ENCODE measurements at places on chromosomes 2 and 18.

DNA sequence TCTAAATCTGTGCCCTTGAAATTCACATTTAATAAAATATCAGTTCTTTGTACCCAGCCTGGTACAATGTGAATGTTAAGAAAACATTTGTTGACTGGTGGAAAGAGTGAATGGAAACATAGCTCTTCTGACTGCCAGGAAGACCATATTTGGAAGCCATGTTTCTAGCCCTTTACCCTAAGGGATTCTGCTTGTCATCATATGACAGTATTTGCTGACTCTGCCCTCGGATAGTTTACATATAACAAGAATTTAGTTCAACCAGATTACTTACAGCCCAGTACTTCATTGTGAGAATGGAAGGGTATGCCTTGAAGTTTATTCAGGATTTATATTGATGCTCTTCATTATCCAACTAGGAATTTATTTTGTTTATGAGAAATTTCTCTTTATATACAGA lies 13.8 kb upstream of the KCNS3 start:
- DNase-seq = no peak

DNA sequence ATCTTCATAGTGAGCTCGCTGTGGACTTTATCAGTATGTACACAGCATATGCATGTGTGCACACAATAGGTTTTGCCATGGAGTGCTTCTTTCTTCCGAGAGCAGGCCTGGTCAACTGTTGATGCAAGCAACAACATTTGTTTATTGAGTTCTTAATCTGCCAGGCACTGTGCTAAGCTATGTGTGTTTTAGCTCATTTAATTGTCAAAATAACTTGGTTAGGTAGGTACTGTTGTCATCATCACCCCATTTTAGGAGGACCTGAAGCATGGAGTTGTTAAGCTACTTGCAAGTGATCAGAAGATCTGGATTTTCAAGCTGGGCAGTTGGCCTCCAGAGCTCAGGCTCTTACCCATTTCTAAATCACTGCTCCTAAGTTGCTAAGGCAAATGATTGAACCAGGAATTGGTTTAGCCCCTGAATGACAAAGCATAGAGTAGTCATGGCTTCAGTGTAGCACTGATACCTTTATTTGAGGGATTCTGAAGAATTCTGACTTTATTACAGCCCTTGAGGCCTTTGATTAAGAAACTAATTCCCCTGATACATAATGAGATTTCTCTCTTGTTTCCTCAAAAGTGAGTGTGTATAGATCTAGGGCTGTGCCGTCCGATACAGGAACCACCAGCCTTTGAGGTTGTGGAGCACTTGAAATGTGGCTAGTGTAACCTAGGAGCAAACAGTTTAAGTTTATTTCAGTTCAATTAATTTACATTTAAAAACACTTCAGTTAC lies 132.9 kb downstream of the FMNL2 start:
- no peak for DNase-seq

- DNase-seq = no peak
Observed at GRCh38 chr2:15116830-15117229, 444.3 kb downstream of the NBAS start.

- DNase-seq = no peak
Observed at GRCh38 chr2:10588931-10589330, 100.8 kb downstream of the NOL10 start.

DNA sequence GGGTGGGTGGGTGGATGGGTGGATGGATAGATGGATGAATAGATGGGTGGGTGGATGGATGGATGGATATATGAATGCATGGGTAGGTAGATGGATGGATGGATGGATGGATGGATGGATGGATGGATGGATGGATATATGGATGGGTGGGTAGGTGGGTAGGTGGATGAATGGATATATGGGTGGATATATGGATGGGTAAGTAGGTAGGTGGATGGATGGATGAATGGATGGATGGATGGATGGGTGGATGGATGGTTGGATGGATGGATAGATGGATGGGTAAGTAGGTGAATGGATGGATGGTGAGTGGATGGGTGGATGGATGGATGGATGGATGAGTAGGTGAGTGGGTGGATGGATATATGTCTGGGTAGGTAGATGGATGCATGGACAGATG lies 36.1 kb downstream of the MCFD2 start:
- no peak for DNase-seq

- DNase-seq = no peak
Observed at GRCh38 chr18:49625021-49625691, 63.3 kb downstream of the LIPG start.

DNA sequence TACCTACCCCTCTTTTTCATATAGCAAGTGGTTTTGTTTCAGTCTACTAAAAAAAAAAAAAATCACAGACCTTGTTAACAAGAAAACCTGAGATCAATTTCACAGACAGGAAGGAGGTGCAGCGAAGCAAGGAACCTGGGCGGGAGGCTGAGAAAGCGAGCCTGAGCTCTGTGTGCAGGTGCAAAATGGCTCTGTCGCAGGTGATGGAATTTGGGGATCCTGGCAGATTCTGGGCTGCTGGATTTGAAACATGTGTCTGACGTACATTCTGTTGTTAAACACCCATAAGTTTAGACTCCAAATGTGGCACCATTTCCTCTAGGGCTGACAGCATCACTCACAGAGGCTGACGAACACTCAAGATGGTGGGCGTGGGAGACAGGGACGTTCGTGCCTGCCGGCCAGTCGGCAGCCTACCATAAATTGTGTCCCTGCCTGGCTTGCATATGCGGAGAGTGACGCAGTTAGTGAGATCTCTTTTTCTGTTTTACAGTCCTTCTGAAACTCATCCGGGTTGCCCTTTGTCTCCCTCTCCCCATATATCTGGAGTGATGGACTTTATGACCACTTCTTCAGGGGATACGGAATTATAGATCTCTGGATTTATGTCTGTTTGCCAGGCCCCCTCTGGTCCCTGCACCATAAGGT lies 8.8 kb upstream of the DDX1 start:
- DNase-seq = no peak

DNA sequence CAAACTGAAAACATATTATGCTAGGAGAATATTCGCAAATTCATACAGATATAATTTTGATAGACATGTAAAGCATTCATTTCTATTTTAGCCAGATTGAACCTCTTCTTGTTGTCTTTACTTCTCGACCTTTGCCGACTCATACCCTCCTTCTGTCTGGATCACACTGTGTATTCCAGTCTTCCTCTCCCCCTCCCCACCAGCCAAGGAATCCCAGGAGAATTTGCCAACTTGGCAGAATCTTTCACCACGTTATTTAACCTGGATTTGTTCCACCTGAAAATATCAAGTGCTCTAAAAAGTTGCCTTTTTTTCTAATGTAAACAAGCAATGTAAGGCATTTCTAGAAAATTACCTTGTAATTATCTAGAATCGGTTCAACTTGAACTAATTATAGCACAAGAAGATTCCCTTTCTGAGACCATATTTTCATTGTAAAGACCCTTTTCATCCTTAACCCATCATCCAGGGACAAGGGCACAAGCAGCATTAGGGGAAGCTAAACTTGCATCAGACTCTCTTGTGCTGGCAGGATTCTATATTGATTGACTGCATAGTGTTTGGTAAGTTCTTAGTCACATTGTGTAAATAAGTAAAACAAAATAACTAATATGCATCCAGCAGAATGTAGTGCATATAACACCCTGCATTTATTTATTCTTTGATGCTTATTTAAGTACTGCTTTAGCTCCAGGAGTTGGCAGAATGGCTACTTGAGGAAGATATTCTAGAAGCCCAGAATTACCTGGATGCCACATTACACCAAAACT lies 1328.7 kb upstream of the NXPH2 start:
- DNase-seq = no peak

DNA sequence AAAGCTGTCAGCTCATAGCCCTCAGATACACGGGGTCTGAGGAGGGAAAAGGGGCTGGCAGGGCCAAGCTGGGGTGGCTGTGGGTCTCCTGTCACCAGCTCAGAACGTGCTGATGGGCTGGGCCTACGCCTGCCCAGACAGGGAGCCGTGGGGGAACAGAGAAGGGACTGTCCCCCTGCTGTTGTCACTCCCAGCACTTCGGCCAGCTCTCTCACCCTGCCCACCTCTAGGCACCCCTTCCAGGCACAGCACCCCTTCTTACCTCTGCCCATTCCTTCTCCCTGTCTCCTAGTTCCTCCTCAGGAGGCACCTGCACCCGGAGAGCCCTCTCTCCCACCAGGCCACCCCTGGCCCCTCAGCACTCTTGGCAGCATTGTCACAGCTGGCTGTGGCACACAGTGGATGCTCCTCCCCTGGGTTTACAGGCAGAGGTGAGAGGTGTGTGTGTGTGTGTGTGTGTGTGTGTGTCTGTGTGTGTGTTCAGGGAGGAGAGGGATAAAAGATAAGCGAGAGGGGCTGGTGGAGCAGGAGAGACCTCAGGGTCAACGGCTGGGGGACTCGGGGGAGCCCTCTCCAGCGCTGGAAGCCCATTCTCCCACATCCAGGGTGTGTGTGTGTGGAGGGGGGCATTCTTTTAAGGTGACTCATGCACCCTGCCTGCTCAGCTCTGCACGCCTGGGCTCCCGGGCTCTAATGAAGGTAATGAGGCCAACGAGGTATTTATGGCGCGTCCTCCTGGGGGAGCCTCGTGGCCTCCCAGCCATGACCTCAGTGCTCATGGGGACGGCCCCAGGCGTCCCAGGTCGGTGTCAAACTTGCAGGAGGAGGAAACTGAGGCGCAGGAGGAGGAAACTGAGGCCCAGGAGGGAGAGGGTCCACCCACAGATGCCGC lies 66.1 kb upstream of the SMAD7 start:
- DNase-seq = peak; percentile 93

- DNase-seq = peak; percentile 63
Observed at GRCh38 chr2:198135481-198135934, 331.1 kb downstream of the PLCL1 start.

- no peak for DNase-seq
Observed at GRCh38 chr2:25201265-25201664, 32.9 kb upstream of the POMC start.

- DNase-seq = peak; percentile 14
Observed at GRCh38 chr2:3789256-3789655, 85.9 kb downstream of the DCDC2C start.

GRCh38 chr2:123495241-123495640 lies 529.8 kb upstream of the CNTNAP5 start:
- DNase-seq = no peak

- no peak for DNase-seq
Observed at GRCh38 chr2:101619191-101619591, 78.3 kb upstream of the MAP4K4 start.

GRCh38 chr18:33440060-33441043 lies at the start of gene CCDC178:
Gene CCDC178, minus strand, starts transcription at chr18:33440721. Its CDS starts 28,633 bp downstream, at chr18:33412088.
- peak; percentile 77 for DNase-seq

GRCh38 chr2:211035548-211036185 lies 479.3 kb downstream of the CPS1 start:
- DNase-seq = peak; percentile 2

- DNase-seq = no peak
Observed at GRCh38 chr2:86194751-86195054, 559 bp downstream of the IMMT start.

DNA sequence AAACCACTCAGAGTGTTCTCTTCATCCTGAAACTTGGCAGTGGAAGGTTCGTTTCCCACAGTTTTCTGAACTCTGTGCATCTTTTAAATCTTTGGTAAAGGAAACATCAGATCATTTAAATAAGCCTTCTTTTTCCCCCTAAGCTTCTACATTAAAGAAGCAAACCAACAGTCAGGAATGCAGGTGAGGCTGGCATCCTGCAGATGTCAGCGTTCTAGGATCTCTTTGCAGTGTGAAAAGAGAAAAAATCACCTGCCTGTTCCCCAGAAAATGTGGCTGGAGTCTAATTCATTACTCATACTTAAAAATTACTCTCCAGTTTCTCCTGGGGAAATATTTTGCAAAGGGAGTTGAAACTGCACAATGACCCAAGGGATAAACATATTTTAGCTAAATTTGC lies 64.5 kb upstream of the ZCCHC2 start:
- DNase-seq = no peak

DNA sequence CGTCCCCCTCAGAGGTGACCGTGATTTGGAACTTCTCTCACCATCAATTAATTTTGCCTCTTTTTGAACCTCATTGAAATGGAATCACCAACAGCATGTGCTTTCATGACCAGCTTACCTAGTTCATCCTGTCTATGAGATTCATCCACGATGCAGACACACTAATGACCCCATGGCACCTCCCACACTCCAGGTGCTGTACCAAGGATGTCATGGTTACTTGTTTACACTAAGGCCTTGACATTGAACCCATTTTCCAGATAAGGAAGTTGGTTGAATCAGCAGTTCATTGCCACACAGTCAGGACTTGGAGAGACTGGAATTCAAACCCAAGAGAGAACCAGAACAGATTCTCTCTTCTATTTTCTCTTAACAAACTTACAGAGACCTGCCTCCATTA lies 139.0 kb downstream of the ZFP36L2 start:
- no peak for DNase-seq

DNA sequence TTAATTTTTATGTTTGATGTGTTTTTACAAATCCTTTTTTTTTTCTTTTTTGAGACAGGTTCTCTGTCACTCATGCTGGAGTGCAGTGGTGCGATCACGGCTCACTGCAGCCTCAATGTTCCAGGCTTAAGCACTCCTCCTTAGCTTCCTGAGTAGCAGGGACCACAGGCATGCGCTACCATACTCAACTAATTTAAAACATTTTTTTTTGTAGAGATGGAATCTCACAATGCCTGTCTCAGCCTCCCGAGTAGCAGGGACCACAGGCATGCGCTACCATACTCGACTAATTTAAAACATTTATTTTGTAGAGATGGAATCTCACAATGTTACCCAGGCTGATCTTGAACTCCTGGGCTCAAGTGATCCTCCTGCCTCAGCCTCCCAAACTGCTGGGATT lies 3.2 kb downstream of the NOTO start:
- DNase-seq = peak; percentile 86

- DNase-seq = peak; percentile 2
Observed at GRCh38 chr2:194815475-194815874, 841.6 kb upstream of the SLC39A10 start.

GRCh38 chr2:4465671-4466070 lies 762.3 kb downstream of the DCDC2C start:
- no peak for DNase-seq

DNA sequence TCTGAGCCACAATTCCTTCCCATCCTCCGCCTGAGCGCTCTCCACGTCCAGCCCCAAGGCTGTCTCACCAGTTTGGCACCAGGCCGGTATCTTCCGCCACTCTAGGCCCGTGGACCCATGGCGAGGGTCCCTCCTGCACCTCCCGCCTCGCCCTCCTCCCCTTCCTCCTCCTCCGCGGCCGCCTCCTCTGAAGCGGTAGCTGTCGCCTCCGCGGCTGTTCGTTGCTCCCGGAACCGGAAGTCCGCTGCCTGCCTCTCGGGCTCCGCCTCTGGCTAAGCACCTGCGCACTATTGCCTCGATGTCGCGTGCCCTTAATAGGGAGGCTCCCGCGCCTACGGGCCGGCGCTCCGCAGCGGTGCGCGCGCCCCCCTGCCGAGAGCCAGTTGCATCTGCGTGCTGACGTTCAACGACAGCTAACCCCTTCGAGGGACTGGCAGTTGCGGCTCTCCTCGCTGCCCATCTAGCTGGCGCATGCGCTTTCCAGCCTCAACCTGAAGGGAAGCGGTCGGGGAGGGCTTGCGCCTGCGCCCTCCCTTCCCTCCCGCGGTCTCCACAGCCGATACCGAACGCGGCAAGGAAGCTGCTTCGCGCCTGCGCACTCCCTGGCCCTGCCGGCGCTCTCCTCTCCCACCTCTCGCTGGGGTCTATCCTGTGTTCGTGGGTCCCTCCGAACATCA lies at the start of gene MBD1:
Gene MBD1 (minus strand): TSS at position 229 of the 677 bp plus-strand sequence. CDS start 1,531 bp downstream, outside the sequence.
- peak; percentile 99 for DNase-seq

All from fibroblast of skin of scalp (primary cell).